Sciatic nerve (tissue), 2 donors: ENCODE measurements at places on chromosomes 1 and 21.

- no peak for DNase-seq
These were observed 98.2 kb upstream of the ERG start for GRCh38 chr21:38596264-38597042.

DNA sequence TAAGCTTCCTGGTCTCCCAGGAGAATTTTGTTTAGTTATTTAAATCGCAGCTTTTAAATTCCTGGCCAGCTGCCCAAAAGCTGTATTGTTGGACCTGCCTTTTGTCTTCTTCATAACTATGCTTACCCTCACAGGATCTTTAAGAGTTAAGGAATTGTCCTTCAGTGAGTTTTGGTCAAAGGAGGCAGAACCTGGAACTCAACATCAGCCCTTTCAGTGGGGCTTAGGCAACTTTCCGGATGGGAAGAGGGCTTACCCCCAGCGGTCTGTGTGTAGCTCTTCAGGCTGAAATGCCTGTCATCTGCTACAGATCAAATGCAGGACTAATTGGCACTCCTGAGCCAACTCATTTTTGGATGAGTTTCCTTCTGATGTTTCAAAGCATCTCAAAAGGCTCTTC, 402.6 kb downstream of the SIPA1L2 start:
- DNase-seq, result no peak

DNA sequence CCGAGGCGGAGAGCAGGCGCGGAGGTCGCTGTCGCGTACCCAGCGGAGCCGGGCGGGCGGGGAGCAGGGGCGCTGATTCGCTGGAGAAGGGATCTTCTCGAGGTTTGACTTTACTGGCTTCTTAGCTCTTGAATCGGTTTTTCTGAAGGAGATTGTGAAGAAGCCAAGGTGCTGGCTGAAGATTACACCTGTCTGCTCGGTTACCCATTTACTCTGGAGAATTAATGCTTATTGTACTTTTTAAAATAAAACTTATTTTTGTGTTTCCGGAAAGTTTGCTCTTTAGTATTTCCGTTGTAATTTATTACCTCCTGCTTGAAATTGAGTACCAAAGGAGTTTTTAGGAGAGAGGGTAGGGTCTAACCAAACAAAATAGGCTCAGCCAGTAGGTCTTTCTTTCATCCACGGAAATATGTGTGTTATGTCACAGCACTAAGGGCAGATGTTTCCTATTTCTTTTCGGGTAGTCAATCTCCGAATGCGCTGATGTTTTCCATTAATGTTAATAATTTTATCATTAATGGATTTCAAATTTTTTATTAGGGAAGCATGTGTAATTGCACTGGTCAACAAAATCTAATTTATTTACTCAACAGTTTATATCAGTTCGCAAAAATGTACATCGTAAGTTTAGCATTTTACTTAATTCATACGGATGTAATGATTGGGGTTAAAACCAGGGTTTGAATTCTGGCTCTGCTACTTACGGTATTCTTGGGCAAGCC, 510 bp upstream of the GNG5 start:
- DNase-seq, result no peak

GRCh38 chr21:21734088-21734487, 735.9 kb downstream of the NCAM2 start:
- no peak for DNase-seq

DNA sequence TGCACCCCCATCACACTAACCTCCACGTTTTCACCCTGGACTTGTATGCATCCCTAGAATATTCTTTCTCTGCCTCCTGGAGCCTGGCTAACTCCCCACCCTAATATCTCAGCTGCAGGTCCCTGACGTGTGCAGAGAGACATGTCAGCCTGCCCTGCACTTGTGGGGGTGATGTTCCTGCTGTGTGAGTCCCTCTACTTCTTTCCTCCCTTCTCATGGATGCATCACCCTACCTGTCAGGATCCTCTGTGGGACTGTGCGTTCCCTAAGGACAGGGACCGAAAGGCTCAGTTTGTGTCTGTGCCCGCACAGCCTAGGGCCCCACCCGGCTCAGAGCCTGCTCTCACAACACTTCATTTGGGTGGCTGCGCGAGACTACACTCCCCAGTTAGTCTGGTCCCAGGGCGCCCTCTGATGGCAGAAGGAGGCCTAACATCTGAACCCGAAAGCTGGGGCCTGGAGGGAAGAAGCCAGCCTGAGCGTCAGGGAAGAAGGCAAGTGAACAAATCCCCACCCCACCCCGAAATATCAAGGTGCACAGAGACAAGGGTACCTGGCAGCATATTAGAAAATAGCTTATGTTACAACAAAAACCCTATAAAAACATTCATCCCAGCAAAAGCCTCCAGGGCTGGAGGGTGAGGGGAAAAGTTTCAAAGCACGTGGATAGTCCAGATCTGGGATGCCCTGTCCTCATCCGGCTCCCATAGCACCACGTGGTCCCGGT, 3.7 kb downstream of the CD52 start:
- DNase-seq, result peak; percentile 96

DNA sequence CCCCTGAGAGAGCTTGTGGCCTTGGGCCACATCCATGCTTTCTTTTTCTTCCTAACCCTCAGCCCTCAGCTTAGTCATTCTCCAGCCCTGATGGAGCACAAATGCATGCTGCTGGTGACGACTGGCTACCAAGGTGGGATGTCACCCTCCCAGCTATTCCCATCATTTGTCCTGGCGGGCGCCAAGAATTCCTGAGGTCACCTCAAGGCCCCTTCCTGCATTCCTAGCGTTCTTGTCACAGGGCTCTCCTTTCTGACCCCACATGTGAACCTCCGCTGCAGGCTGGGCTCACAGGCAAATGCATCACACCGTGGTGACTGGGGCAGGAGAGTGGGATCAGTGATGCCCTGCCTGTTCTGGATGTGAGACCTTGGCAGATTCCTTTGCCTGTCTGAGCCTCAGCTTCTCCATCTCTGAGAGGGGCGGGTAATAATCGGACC, 53.4 kb upstream of the IFFO2 start:
- no peak for DNase-seq

DNA sequence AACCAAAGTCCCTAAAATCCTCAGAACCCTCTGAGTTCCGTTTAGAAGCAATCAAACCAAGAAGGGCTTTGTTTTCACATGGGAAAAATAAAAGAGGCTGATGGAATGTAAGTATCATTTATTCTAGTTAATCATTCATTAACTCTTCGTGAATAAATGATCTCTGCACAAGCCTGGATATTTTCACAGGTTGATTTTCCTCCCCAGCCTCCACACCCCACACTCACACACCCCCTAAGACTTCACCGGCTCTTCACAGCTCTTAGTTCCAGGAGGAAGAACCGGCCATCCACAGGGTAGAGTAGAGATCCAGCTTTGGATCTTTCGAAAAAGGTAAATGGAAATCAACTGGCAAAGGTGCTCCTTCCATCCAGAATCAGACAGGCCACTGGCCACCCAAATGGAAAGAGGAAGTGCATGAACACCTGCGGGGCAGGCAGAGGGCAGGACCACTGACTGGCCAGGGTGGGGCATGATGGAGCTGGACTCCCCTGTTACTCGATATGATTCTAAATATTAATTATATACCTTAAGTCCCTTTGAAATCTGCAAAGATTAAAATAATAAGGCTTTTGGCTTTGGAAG, 10.0 kb downstream of the C1orf198 start:
- DNase-seq, result no peak

- DNase-seq, result no peak
These were observed 243.7 kb upstream of the SNX7 start for GRCh38 chr1:98417820-98418219.

- no peak for DNase-seq
These were observed 8.7 kb downstream of the KIRREL1 start for GRCh38 chr1:158002022-158002630.

- peak; percentile 90 for DNase-seq
These were observed at the start of gene ARL8A for GRCh38 chr1:202144402-202145067. Gene ARL8A (minus strand): TSS chr1:202144737. CDS start chr1:202144572, 165 bp downstream.

GRCh38 chr1:169729991-169730390, 3.9 kb downstream of the SELE start:
- DNase-seq, result no peak

DNA sequence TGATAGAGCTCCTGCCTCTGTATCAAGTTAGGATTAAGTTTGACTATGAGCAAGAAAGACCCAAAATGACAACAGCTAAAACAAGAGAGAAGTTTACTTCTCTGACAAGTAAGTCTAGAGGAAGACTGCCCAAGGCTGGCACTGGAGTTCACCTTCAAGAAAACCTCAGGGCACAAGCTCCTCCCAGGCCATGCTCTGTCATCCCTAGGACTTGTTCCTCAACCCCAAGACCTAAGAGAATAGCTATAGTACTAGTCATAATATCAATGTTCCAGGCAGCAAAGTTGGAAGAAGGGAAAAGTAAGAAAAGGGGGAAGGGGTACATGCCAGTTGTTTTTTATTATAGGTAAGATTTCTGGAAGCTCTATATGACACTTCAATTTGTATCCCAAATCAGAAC, 26.4 kb upstream of the DARS2 start:
- no peak for DNase-seq

GRCh38 chr21:31576428-31576827, 83.1 kb upstream of the SOD1 start:
- no peak for DNase-seq

GRCh38 chr1:46615735-46616134, 876 bp downstream of the MOB3C start:
- DNase-seq, result no peak

DNA sequence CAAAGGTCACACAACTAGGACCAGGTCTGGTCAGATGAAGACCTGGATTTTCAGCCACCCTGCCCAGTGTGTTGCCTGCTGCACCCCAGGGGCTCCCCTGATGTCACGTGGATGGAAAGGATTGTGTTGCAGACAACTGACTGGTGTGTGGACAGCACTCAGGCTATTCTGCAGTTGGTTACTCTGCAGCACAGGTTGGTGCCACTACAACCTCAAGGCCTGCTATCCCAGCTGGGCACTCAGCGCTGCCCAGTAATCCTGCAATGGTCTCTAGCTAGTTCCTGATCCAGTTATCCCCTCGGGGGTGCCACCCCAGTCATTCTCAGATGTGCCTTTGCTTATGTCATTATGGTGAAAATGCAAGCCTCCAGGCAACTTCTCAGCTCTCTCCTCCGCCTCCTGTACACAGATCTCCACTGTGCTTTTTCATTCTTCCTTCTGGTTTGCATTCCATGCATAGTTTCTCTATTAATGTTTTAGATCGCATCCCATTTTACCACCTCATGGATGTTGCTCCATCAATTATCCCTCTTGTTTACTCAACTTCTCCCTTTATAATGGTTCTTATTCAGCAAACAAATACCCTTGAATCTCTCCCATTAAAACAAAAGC, 503.2 kb upstream of the CAMK1G start:
- DNase-seq, result no peak

DNA sequence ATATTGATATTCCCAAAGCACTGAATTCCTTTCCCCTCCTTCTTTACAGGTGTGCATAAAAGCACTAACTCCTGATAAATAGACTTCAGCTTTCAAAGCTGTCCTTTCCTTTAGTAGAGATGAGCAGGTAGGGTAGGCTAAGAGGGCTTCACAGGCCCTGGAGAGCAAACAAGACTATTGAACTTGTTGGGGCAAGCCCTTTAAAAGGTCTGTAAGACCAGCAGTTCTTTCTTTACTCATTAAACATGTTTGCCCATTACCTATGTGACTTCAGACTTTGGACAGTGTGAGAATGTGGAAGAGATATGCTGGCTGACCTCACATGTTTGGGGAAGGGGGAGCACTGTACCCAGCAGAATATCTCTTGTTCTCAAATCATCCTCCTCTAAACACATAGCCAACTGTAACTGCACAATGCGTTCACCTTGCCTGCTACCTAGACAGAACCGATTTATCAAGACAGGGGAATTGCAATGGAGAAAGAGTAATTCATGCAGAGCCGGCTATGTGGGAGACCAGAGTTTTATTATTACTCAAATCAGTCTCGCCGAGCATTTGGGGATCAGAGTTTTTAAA, 27.1 kb upstream of the HAO2 start:
- no peak for DNase-seq

- peak; percentile 69 for DNase-seq
These were observed at the start of gene COL24A1 for GRCh38 chr1:86156566-86157455. Gene COL24A1 (minus strand): TSS chr1:86156772. CDS start chr1:86156396, 376 bp downstream.

DNA sequence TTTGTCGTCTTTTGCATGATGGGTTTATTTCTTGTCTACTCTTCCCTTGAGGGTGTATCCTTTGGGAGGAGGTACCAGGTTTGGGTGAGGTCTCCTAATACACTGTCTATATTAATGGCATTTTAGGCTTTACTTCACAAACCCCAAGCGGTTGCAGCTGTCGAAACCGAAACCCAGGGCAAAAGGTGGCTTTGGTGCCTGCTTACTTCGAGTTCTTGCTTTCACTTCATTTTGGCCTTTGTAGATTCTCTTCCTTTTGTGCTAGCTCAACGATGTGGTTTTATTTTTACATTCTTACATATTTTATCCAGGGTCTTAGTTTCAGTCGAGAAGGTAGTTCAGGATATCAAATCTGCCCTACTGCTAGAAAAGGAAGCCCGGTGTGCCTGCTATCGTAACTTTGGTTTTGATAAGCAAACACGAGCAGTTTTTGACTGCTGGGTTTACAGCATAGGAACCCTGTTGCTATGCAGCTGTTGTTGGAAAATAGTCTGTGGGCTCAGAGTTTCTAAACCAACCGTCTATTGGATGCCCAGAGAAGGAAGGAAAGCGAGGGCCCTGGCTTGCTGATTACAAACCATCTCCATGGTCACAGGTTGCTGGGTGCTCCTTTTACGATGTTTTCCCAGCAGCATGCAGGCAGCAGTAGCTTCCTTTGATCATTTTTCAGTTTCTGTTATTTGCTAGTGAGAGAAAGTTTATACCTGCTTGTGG, 9.8 kb upstream of the TSPAN2 start:
- no peak for DNase-seq

GRCh38 chr1:231242516-231243198, 1.6 kb downstream of the GNPAT start:
- no peak for DNase-seq

GRCh38 chr1:114456586-114456985, 54.4 kb downstream of the TRIM33 start:
- no peak for DNase-seq

DNA sequence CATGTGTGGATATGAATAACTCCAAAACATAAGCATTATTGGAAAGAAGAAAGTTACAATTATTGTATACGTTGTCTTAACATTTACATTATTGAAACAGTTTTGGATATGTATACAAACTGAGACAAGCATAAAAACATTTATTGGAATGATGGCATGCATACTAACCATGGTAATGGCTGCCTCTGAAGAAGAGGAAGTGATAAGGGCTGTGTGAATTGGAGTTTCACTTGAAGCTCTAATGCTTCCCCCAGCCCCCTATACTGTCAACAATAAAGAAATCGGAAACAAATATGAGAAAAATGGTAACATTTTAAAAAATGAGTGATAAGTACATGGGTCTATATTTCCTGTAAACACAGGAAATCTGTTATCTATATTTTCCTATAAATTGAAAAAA, 367.7 kb upstream of the DPYD start:
- no peak for DNase-seq

DNA sequence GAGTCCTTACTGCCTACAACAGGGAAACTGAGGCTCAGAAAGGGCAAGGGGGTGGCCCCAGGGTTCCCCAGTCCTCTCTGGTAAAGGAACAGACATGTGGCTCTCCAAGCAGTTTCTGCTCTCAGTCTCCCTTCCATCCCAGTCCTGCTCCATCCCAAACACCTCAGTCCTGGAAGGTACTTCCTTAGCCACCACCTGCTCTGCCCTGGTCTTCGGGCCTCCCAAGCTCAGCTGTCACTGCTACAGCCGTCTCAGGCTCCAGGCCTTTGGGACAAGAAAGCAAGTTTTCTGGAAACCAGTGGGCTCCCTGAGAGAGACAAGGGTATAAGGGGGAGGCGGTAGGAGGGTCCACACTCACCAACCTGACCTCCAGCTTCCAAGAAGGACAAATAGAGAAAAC, 23.1 kb upstream of the ADGRB2 start:
- DNase-seq, result no peak
